ENCODE measurements at places on chromosomes 6 and 20.

DNA sequence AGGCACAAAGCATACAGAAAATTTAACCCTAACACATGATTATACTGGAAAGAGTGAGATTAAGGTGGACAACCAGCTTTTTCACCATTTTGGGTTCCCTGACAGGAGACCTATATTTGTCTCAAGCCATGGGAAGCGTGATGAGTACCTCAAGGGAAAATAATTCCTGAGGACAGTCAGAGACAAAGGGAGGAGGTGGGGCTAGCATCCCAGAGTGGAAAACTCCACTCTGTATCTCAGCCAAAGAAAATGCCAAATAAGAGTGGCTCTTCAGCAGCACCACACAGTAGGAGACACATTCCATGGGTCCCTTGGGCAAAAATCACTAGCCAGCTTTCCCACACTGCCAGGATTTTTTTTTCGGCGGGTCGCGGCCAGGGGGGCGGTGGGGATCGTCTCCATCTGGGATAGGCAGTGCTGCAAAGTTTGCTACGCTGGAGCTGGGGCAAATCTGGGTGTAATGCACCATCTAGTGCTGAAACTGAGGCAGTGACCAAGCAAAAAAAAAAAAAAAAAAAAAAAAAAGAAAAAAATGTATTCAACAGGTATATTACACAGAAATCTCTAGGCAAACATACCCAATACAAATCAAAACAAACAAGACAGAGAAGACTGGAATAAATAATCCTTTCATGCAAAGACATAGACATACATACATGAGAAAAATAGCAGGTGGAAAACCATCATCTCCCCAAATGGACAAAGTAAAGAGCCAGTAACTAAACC, 77.3 kb upstream of the SLC35F1 start:
- DNase-seq = no peak

GRCh38 chr6:14228571-14228970, 111.0 kb downstream of the CD83 start:
- DNase-seq = no peak

GRCh38 chr6:112571488-112572270, 224.5 kb downstream of the RFPL4B start:
- no peak for DNase-seq

DNA sequence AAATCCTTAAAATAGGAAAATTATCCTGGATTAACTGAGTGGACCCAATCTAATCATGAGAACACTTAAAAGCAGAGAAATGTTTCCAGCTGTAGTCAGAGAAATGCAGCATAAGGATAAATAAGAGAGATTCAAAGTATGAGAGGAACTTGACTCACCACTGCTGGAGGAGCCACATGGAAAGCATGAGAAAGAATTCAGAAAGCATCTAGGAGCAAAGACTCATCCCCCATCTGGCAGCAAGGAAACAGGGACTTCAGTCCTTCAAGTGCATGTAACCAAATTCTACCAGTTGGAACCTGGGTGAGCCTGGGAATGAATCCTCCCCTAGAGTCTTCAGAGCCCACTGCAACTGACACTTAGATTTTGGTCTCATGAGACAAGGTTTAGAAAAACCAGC, 33.7 kb downstream of the RNF146 start:
- no peak for DNase-seq

DNA sequence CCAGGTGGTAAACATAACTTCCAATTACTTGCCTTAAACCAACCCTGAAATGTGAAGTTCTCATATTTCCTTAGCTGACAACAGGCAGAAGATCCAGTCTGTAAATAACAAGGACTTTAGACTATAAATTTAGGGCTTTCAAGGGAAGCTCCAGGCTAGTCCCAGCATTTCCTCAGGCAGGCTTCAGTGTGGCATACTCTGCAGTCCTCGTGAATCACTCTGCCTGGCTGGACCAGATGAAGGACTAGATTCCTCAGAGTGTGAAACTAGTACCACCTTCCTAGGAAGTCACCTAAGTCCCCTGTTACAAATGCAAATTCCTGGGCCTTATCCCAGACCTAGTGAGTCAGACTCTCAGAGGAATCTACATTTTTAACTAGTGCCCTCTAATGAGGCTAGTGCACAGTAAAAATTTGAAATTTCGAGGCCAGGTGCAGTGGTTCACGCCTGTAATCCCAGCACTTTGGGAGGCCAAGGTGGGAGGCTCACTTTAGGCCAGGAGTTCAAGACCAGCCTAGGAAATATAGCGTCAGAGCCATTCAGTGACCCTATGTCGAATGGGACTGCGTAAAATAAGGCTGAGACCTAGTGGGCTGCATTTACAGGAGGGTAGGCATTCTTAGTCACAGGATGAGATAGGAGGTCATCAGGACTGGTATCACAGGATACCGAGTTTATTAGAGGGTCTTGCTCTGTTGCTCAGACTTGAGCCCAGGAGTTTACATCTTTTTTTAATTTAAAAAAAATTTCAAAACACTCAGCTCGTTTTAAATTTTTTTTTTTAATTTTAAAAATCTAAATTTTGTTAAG, 279.6 kb upstream of the JARID2 start:
- DNase-seq = no peak

DNA sequence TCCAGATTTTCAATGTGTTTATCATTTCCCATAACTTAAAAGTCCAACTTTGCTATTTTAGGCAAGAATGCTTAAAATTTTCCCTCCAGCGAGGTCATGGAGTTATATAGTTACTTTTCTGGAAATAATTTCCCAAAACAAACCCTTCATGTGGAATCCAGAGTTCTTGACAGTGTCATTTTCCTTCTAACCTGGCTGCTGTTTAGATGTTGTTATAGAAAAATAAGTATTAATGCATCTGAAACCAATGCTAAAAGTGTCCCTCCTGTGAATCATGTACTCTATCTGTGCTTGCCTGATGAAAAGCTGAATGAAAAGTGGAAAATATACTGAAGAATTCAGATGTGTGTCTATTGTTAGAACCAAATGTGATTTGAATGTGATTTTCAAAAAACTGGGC, 245.3 kb upstream of the HSF2 start:
- DNase-seq = no peak

DNA sequence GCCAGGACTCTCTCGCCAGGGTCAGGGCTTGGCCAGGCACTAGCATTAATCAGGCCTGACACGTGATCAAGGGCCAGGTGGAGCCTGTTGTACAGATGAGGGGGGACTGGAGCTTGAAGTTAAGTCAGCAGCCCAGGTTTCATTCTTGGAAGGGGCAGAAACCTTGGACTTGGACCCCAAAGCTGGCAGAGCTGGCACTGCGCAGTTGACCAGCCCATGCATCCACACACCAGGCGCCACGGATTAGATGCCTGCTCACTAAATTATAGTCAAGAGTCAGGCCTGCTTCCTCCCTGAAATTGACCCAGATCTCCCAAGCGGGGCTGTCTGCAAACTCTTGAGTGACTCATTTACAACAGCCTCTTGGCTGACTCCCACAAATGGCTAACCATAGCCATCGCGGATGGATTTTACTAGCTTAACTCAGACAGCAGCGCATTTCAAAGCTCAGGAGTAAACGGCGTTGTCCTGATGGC, 4.1 kb upstream of the TAF4 start:
- DNase-seq = no peak

- DNase-seq = no peak
These were observed 195.8 kb upstream of the FUT9 start for GRCh38 chr6:95819939-95820338.

GRCh38 chr6:22251348-22251747, 45.5 kb downstream of the PRL start:
- DNase-seq = no peak

DNA sequence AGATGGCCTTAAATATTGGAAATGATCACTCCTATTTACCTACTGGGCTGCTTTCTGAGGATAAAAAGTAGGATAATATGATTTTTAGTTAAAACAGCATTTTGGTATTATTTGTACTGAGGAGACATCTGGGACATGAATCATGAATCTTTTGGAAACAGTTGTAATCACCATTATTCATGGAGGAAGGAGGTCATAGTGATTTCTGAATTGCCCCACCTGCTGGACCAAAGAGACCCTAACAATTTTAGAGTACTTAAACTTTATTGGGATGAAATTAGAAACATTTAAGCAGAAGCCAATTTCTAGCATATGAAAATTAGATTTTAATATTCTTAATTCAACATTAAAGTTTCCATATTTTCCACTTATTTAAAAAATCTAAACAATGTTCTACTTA, 108.4 kb upstream of the SIM1 start:
- no peak for DNase-seq

- no peak for DNase-seq
These were observed 24.2 kb downstream of the EDN3 start for GRCh38 chr20:59324521-59325141.

GRCh38 chr6:2775003-2775402, 9.8 kb downstream of the WRNIP1 start:
- DNase-seq = no peak

GRCh38 chr6:31495580-31495979, 2.4 kb upstream of the MICB start:
- DNase-seq = no peak

GRCh38 chr20:44692932-44693480, 22.2 kb upstream of the CCN5 start:
- DNase-seq = no peak

DNA sequence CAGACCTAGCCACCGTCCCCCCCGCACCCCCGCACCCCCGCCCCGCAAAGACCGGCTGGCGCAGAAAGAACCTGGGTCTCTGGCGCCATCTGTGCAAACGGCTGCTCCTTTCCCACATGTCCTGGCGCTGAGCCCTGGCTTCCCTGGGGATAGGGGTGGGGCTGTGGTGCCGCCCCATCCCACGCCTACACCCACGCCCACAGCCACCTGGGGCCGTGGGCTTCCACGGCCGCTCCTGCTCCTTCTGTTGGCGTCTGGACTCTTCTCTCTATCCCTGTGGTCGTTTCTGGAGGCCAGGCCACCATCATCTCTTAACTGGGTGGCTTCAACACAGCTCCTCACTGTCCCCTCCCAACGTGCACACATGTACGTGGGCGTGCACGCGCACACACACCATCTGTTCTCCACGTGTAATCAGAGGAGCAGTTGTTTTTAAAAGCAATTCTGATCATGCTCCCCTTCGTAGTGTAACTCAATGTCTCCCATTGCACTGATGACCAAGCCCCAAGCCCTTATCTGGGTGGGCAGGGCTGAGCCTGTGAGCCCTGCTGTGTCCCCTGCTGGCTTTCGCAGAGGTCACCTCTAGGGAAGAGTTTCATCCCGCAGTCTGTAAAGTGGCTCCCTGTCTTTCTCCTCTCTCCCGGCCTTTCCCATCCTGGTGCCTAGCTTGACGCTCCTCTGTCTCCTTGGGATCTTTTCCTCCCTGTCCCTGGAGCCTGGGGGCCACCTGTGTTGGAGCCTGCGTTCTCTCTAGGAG, 31.9 kb upstream of the FAM83D start:
- no peak for DNase-seq

GRCh38 chr6:154484942-154485341, 25.5 kb downstream of the CNKSR3 start:
- no peak for DNase-seq

- no peak for DNase-seq
These were observed 338 bp downstream of the SRXN1 start for GRCh38 chr20:652615-653109.

DNA sequence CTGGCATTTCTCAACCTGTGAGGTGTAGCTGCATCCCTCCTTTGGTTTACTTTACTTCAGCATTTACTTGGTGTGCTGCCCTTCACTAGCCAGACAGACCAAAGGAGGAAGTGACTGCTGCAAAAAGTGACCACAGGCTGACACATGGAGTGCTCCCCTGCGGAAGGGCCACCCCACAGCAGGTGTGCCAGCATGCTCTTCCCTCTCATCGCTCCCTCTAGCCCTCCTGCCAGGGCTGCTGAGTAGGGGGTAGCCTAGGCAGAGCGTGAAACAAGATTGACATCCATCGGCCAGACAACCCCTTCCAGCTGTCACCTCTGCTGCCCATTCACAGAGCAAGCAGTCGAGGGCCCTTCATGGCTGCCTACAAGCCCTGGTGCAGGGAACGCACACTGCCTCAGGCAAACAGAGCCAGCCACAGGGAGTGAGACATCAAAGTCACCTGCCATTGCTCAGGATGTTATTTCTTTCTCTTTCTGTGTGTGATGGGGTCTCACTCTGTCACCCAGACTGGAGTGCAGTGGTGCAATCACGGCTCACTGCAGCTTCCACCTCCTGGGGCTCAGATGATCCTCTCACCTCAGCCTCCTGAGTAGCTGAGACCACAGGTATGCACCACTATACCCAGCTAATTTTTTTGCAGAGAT, 102.0 kb upstream of the RPS6KA2 start:
- DNase-seq = no peak

GRCh38 chr6:157877573-157878438, 54.8 kb downstream of the SNX9 start:
- no peak for DNase-seq

DNA sequence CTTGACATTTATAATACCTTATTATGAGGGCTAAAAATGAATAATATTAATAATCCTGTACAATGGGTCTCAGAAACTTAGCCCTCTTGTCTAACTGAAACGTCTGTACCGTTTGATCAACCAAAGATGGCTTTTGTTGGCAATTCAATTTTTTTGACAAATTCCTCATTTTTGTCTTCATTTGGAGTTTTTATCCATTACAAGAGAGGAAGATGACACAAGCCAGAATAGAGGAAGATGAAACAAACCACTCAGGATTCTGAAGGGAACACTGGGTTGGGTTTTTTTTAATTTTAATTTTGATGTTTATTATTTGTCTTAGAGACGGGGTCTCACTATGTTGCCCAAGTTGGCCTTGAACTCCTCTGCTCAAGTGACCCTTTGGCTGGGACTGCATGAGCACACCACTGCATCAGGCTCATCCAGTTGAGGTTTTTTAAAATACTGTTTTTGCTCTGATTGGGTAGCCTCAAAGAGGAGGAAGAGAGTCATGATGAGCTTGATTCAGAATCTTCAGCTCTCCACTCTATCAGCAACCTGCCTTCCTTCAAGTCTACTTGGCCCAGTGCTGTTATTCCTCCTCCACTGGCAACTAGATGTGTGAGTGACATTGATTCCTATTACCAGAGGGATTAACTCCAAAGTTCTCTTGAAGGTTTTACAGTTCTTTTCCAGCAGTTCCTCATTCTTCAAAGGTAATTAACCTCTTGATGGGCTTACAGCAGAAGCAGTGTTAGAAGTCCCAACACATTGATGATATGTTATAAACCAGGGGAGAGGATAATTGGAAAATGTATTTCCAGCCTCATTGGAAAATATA, 71.3 kb downstream of the ATXN1 start:
- no peak for DNase-seq

GRCh38 chr6:64890609-64891008, 816.4 kb downstream of the EYS start:
- DNase-seq = no peak

Data from mesothelial cell of epicardium (in vitro differentiated cells).